ENCODE measurements at places on chromosomes 4 and X.

GRCh38 chr4:118989098-118990080 is 100.7 kb downstream of the SYNPO2 start:
- no peaks in the 10 kb centered on the region for H3K27me3 ChIP-seq
- DNase-seq: no peak
- no peak overlapping the region for H3K27ac ChIP-seq
- no peak overlapping the region for H3K4me3 ChIP-seq

DNA sequence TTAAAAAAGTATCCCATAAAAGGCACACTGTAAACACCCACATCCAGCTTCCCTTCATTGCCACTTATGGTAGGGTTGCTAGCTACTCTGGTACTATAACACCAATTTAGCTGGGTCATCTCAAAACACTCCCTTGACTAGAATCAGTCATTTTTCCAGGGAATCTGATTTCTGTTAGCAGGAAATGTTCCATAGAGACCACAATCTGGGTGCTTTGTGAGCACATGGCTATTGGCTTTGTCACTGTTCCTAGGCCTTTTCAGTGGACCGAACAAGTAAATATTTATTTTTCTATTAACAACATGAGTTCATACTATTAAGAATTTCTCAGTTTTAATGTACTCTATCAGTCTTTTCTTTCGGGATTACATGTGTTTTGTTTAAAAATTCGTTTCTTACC is 404.7 kb upstream of the GNPDA2 start:
- no peaks in the 10 kb centered on the region for H3K27me3 ChIP-seq
- no peak for DNase-seq
- peaks cover 5% of the 10 kb centered on the region for H3K36me3 ChIP-seq
- H3K27ac ChIP-seq: no peak overlapping the region
- no peak overlapping the region for H3K4me3 ChIP-seq
- peaks cover under 1% of the 10 kb centered on the region for H3K4me1 ChIP-seq

DNA sequence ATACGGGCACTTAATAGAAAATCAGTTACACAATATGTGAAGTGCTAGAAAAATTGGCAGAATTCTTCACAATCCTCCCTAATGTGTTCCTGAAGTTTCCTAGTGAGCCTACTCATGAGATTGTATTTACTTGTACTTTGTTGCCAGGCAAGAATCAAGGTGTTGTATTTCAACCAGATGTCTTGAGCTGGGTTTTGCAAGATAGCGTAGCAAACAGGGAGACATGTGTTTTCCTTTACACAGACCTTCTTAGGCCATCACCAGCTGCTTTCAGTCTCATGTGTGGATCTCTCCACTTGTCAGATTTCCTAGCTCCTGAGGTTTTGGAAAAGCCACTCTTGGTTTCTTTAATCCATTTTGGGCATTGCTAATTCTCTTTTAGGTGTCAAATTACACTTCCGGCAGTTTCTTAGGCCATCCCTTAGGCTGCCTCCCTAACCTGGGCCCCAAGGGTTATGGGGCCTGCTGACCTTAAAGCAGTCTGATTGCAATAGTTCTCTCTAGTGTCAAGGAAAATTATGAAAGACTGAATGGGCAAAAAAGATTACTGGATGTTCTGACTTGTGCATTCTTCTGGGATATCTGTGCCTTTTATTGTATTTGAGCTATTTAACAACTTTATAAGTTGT is 12.2 kb upstream of the EDA start:
- H3K4me1 ChIP-seq: peaks cover 6% of the 10 kb centered on the region
- DNase-seq: peak; percentile 24
- H3K4me3 ChIP-seq: no peak overlapping the region
- H3K27me3 ChIP-seq: no peaks in the 10 kb centered on the region
- H3K27ac ChIP-seq: no peak overlapping the region

- H3K4me3 ChIP-seq: no peak overlapping the region
- peaks cover 10% of the 10 kb centered on the region for H3K36me3 ChIP-seq
- no peak for DNase-seq
- H3K4me1 ChIP-seq: no peaks in the 10 kb centered on the region
- no peak overlapping the region for H3K27ac ChIP-seq
Observed at GRCh38 chrX:119622356-119623232, 16.4 kb upstream of the NKRF start.

- H3K36me3 ChIP-seq: peaks cover 28% of the 10 kb centered on the region
- no peak for DNase-seq
- no peak overlapping the region for H3K4me3 ChIP-seq
- no peaks in the 10 kb centered on the region for H3K27me3 ChIP-seq
- H3K4me1 ChIP-seq: no peaks in the 10 kb centered on the region
Observed at GRCh38 chr4:12041828-12042227, 613.1 kb upstream of the HS3ST1 start.

DNA sequence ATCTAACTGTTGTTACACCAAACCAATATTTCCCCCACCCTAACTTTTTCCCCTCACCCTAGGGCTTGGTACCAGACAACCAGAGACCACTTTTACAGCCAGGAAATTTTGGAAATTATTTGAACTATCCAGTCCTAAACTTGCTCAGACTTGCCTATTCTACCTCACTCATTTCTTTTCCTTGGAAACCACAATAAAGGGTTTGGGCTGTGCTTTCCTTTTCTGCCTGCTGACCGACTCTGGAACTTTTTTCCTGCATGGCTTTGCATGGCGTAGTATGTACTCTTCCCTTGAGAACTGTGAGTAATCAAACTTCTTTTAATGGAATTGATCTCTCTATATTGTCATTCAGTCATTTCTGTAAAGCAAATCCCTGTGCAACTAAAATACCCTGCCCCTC is 516.5 kb upstream of the FTHL17 start:
- no peaks in the 10 kb centered on the region for H3K27me3 ChIP-seq
- no peaks in the 10 kb centered on the region for H3K4me1 ChIP-seq
- H3K36me3 ChIP-seq: no peaks in the 10 kb centered on the region
- H3K4me3 ChIP-seq: no peak overlapping the region
- no peak overlapping the region for H3K27ac ChIP-seq

GRCh38 chr4:8364141-8364540 is 76.4 kb downstream of the ACOX3 start:
- peaks cover 5% of the 10 kb centered on the region for H3K27me3 ChIP-seq
- no peak overlapping the region for H3K4me3 ChIP-seq
- H3K27ac ChIP-seq: no peak overlapping the region
- peaks cover 12% of the 10 kb centered on the region for H3K36me3 ChIP-seq

DNA sequence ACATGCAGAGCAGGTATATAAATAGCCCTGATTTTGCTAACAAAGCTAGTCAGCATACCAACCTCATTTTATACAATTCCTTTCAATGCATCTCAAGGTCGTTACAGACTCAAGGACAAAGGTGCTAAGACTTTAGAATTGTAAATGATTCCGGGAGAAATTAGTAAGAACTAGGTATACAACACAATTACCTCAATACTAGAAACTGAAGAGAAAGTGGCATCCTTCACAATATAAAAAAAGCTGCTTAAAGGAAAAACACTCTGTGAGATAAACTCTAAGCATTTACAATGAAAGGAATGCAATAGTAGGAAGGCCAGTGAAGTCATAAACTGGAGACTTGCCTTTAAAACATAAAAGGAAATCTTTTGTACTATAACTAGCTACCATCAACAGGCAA is 11.9 kb downstream of the TNMD start:
- no peaks in the 10 kb centered on the region for H3K27me3 ChIP-seq
- no peak for DNase-seq
- peaks cover 10% of the 10 kb centered on the region for H3K4me1 ChIP-seq

GRCh38 chr4:106671716-106672115 is 303.1 kb upstream of the GIMD1 start:
- DNase-seq: no peak
- no peak overlapping the region for H3K27ac ChIP-seq
- no peaks in the 10 kb centered on the region for H3K36me3 ChIP-seq
- H3K4me1 ChIP-seq: no peaks in the 10 kb centered on the region

GRCh38 chr4:3363411-3364141 is 70.8 kb downstream of the RGS12 start:
- no peak overlapping the region for H3K4me3 ChIP-seq
- H3K4me1 ChIP-seq: no peaks in the 10 kb centered on the region
- H3K36me3 ChIP-seq: no peaks in the 10 kb centered on the region
- no peaks in the 10 kb centered on the region for H3K27me3 ChIP-seq
- H3K27ac ChIP-seq: no peak overlapping the region

- no peak for DNase-seq
- H3K36me3 ChIP-seq: peaks cover 44% of the 10 kb centered on the region
- no peak overlapping the region for H3K27ac ChIP-seq
- no peaks in the 10 kb centered on the region for H3K27me3 ChIP-seq
Observed at GRCh38 chr4:24910499-24910898, 2.3 kb downstream of the CCDC149 start.

DNA sequence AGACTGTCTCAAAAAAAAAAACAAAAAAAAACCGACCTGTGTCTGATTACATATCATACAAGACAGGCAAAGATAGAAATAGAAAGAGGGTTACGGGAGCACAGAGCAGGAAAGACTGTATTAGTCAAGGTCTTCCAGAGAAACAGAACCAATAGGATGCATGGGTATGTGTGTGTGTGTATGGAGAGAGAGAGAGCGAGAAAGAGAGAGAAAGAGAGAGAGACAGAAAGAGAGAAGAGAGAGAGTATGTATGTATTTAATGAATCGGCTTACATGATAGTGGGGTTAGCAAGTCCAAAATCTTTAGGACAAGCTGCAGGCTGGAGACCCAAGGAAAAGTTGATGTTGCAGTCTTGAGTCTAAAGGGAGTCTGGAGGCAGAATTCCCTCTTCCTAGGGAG is 7.5 kb upstream of the DDX3X start:
- no peak overlapping the region for H3K27ac ChIP-seq
- H3K4me3 ChIP-seq: no peak overlapping the region
- no peaks in the 10 kb centered on the region for H3K27me3 ChIP-seq
- H3K36me3 ChIP-seq: peaks cover 6% of the 10 kb centered on the region
- no peak for DNase-seq
- H3K4me1 ChIP-seq: peaks cover 4% of the 10 kb centered on the region

GRCh38 chr4:55546756-55547465 is at the start of gene CLOCK:
CLOCK (minus strand) TSS chr4:55546909; CDS start chr4:55482785, 64,124 bp downstream.
- no peaks in the 10 kb centered on the region for H3K36me3 ChIP-seq
- H3K27me3 ChIP-seq: no peaks in the 10 kb centered on the region

- H3K4me1 ChIP-seq: no peaks in the 10 kb centered on the region
- DNase-seq: no peak
- no peak overlapping the region for H3K4me3 ChIP-seq
- no peaks in the 10 kb centered on the region for H3K27me3 ChIP-seq
- peaks cover 18% of the 10 kb centered on the region for H3K36me3 ChIP-seq
- H3K27ac ChIP-seq: no peak overlapping the region
Observed at GRCh38 chrX:101450085-101450484, 35.2 kb upstream of the ARMCX4 start.

DNA sequence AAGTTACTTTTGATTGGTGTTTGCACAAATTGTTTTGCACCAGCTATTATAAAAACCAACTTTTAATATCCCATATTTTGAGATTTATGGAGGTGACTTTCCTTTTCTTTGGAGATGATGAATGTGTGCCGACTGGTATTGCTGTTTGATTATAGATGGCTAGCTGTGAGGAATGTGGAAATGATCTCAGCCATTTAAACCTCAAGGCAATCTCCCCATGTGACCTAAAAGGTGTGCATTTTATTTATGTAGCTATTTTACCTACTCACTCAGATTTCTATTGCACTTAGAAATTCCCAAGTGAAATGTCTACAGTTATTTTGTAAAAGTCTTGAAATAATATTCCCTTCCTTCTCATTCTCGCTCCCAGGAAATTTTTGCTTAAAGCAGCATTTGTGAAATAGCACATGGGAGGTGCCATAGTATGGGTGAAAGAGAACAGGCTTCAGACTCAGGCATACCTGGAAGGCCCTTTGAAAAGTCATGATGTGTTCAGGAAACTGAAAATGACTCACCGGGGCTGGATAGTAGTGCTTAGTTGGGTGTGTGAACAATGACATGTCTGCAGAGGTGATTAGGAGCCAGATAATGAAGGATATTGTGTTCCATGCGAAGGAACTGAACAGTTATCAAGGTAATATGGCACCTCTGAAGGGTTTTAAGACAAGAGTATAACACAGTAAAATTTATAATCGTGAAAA is 247.6 kb downstream of the CBLL2 start:
- H3K4me3 ChIP-seq: no peak overlapping the region
- H3K27ac ChIP-seq: no peak overlapping the region
- no peak for DNase-seq

DNA sequence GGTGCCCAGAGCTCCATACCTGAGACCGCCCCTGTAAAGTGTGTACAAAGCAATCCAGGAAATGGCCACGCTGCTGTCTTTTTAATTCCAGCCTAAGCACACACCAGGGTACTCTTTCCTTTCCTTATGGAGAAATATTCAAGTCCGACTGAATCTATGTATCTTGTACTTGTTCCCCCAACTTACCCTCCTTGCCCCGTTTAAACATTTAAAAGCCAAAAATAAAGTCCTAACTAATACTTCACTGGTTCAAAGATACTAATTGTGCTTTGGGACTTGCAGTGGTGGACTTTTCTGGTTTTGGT is 731 bp upstream of the AMMECR1 start:
- peaks cover 8% of the 10 kb centered on the region for H3K4me1 ChIP-seq
- peak overlapping the region; percentile 12 for H3K27ac ChIP-seq
- H3K4me3 ChIP-seq: peak overlapping the region; percentile 92
- H3K36me3 ChIP-seq: no peaks in the 10 kb centered on the region

GRCh38 chr4:16579866-16580265 is 318.6 kb downstream of the LDB2 start:
- 0 out of 2 replicates have a peak, but pooled peaks cover 3% of the 10 kb centered on the region for H3K36me3 ChIP-seq
- H3K27ac ChIP-seq: no peak overlapping the region
- no peak for DNase-seq
- H3K27me3 ChIP-seq: no peaks in the 10 kb centered on the region
- H3K4me1 ChIP-seq: no peaks in the 10 kb centered on the region

GRCh38 chr4:81954271-81954670 is 419.5 kb downstream of the HNRNPD start:
- no peak overlapping the region for H3K4me3 ChIP-seq
- DNase-seq: no peak
- H3K4me1 ChIP-seq: no peaks in the 10 kb centered on the region
- H3K27ac ChIP-seq: no peak overlapping the region
- H3K27me3 ChIP-seq: no peaks in the 10 kb centered on the region

DNA sequence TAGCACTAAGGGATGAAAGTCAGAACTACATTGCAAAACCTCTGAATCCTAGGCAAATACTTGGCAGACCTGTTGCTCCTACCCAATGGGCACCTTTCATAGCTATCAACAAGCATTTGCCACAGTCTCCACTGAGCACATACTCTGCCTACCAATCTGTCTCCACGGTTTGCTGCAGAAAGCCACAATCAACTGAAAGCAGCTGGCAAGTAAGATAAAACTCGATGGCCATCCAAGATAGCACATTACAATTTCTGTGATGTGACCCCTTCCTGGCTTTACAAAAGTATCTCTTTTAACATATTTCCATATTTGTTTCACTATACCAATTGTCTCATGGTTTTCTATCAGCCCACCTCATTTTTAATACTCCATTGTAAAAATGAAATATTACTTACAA is 1060.5 kb upstream of the INTU start:
- H3K4me3 ChIP-seq: no peak overlapping the region
- H3K4me1 ChIP-seq: no peaks in the 10 kb centered on the region
- no peaks in the 10 kb centered on the region for H3K36me3 ChIP-seq
- no peaks in the 10 kb centered on the region for H3K27me3 ChIP-seq
- H3K27ac ChIP-seq: no peak overlapping the region

- peak; percentile 69 for DNase-seq
- peaks cover 19% of the 10 kb centered on the region for H3K4me1 ChIP-seq
- H3K36me3 ChIP-seq: peaks cover 13% of the 10 kb centered on the region
- peak overlapping the region; percentile 96 for H3K27ac ChIP-seq
- H3K4me3 ChIP-seq: peak overlapping the region; percentile 87
Observed at GRCh38 chrX:13938051-13938828, 91.5 kb downstream of the GEMIN8 start.

Measured in H9 (cell line).